ENCODE measurements at places on chromosomes 3 and 15.

GRCh38 chr3:17074559-17074958 is 189.8 kb downstream of the PLCL2 start:
- peak; percentile 71 for DNase-seq

GRCh38 chr3:10428406-10429091 is 76.8 kb downstream of the ATP2B2 start:
- no peak for DNase-seq

GRCh38 chr15:48459571-48460442 is 128.6 kb downstream of the DUT start:
- DNase-seq: no peak

- DNase-seq: no peak
Measured at GRCh38 chr3:17088017-17088416, 203.3 kb downstream of the PLCL2 start.

GRCh38 chr15:54250326-54250725 is 272.1 kb downstream of the UNC13C start:
- no peak for DNase-seq

DNA sequence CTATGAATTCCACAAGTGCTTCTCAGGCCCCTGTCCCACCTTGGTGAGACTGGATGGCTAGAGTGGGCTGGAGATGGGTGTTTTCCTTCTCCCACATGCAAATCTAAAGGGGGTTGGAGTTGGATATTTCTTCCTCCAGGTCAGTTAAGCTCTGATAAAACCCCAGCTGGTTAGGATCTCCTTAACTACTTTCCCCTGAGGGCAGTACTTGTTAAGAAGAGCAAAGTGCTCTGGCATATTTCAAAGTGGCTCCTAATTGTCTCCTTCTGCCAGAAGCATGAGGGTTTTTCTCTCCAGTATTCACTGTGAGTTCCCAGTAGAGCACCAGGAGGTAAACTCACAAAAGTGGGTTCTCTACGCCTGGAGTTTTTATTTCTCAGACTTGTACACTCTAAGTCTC is 31.4 kb downstream of the COL6A6 start:
- no peak for DNase-seq

GRCh38 chr3:33646406-33646805 is 71.6 kb downstream of the CLASP2 start:
- DNase-seq: no peak

DNA sequence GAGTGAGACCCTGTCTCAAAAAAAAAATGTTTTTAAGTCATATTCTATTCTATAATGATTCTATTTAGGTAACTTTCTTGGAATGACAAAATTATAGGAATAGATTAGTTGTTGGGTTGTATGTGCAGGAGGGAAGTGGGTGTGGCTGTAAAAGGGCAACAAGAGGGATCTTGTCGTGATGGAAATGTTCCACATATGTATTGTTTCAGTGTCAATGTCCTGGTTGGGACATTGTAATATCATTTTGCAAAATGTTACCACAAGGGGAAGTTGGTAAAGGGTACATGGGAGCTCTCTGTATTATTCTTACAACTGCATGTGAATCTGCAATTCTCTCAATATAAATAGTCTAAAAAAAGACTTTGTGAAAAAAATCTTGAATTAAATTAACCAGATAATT is 14.3 kb upstream of the ABHD5 start:
- no peak for DNase-seq

DNA sequence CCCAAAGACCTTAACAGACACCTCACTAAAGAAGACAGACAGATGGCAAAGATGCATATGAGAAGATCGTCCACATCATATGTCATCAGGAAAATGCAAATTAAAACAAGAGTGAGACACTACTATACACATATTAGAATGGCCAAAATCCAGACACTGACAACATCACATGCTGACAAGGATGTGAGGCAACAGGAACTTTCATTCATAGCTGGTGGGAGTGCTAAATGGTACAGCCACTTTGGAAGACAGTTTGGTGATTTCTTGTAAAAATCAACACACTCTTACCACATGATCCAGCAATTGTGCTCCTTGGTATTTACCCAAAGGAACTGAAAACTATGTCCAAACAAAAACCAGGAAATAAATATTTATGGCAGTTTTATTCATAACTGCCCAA is 17.6 kb downstream of the CHDH start:
- DNase-seq: no peak

DNA sequence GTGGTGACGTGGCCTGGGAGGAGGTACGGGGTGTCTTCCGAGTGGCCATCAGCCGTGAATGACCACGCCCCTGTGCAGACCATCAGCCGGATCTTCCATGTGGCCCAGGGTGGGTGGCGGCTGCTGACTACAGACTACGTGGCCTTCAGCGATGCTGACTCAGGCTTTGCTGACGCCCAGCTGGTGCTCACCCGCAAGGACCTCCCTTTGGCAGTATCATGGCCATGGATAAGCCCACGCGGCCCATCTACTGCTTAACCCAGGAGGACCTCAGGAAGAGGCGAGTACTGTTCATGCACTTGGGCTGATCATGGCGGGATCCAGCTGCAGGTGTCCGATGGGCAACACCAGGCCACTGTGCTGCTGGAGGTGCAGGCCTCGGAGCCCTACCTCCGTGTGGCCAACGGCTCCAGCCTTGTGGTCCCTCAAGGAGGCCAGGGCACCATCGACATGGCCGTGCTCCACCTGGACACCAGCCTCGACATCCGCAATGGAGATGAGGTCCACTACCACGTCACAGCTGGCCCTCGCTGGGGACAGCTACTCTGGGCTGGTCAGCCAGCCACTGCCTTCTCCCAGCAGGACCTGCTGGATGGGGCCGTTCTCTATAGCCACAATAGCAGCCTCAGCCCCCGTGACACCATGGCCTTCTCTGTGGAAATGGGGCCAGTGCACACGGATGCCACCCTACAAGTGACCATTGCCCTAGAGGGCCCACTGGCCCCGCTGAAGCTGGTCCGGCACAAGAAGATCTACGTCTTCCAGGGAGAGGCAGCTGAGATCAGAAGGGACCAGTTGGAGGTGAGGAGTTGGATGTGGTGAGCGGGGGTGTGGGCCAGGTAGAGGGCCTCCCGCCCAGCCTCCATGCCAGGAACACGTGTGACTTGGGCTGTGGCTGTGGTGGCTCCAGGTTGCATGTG is 178.4 kb downstream of the TBC1D2B start:
- DNase-seq: no peak

- no peak for DNase-seq
Measured at GRCh38 chr15:40063563-40064011, 24.6 kb upstream of the SRP14 start.

- DNase-seq: peak; percentile 2
Measured at GRCh38 chr3:193023218-193023617, 105.6 kb upstream of the MB21D2 start.

DNA sequence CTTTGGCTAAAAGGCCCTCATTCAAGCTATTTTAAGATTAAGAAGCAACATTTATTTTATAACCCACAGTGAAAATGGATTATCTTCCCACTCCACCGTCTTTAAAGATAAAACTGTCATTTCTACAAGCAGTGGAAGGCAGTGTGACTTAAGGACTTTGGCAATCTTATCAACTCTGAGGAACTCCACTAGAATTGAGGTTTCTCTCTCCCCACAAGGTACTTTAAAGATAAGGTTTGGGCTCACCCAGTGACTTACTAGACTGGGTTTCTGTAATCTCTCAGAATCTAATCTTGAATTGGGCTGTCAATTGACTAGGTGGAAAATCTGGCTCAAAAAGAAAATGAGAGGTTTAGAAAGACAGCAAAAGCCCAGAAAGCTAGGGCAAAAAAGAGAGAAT is 21.7 kb downstream of the ZNF385D start:
- DNase-seq: no peak

DNA sequence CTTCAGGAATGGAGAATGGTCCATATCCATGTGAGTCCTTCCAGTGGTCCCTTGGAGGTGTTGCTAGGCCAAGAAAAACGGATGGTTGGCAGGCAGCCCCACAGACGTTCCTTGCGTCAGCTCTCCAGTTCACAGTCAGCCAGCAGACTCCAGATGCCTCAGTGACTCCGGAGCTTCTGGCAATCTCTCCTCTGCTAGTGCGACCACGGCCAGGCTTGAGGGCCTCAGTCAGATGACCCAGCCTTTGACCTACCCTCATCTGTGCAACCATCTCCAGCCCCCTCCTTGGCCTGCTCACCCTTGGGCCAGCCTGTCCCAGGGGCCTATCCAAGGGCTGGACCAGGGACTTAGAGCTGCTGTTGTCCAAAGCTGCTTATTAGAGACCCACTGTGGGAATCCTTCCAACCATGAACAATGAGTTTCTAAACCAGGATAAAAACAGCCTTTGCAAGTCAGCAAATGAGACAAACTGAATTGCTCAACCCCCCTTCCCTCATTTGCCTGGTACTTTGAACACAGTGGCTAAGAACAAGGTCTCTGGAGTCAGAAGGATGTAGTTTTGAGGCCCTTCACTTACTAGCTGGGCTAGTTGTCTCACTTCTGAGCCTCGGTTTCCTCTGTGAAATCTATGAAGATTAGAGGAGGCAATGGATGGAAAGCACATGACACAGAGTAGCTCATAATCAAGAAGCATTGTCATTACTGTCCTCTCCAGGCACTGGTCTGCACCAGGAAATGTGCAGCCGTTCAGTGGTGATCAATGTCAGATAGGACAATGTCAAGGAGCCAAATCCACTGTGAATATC is 44.8 kb downstream of the ANP32A start:
- no peak for DNase-seq

Data from Jurkat, Clone E6-1 (cell line).